ENCODE measurements at places on chromosomes 6 and 20.

DNA sequence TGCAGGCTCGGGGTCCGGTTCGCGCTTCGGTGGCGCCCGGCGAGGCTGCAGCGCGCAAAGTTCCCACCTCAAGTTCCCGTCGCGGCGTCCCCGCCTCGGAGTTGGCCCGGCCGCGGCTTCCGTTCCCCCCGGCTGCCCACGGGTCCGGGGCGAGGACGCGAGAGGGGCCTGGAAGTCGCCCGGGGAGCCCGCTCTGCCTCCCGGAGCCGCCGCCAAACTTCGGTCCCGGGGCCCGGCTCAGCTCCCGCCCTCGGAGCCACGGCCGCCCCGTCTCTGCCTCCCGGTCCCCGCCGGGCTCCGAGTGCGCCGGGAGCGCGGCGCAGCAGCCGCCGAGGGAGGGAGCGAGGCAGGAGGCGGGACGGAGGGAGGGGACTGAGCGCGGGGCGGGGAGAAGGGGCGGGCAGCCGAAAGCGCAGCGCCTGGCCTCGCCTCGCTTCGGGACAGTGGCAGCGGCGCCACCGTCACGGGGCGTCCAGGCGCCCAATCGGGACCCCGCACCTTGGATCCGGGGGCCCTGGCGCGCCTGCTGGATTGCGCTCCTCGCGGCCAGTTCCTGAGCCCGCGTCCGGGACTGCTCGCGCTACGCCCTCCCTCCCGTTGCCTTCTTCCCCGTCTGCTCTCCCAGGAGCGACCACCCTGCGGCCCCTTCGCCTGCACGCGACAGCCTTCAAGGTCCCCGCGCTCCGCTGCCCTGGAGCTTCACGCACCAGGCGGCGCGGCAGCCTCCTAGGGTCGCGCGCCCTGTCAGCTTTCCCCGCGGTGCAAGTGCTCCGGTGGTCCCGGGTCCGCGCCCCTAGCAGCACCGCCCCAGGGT, at the start of gene KCNG1:
TSS of gene KCNG1 (minus strand) at position 305 of the 814 bp plus-strand sequence. CDS start 12,769 bp downstream, outside the sequence.
- no peak for DNase-seq

GRCh38 chr20:37277253-37277593, 12.2 kb upstream of the MANBAL start:
- no peak for DNase-seq

DNA sequence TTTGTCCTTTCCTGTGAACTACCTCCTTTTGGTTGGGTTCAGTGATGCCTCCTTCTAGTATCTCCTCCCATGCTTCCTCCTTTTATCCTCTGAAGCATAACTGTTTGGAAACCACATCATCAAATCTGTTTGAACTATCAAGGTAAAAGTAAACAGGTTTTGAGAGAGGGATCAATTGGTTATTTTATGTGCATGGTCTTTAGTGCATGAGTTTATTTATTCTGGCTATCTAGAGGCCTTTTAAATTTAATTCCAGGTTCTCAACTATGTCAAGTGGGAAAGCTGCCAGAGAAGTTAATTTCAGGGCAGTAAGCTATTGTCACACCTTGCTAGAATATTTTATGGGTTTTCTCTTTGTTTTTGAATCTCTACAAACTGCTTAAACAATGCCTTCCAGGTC, 54.1 kb downstream of the WASF1 start:
- DNase-seq = no peak

DNA sequence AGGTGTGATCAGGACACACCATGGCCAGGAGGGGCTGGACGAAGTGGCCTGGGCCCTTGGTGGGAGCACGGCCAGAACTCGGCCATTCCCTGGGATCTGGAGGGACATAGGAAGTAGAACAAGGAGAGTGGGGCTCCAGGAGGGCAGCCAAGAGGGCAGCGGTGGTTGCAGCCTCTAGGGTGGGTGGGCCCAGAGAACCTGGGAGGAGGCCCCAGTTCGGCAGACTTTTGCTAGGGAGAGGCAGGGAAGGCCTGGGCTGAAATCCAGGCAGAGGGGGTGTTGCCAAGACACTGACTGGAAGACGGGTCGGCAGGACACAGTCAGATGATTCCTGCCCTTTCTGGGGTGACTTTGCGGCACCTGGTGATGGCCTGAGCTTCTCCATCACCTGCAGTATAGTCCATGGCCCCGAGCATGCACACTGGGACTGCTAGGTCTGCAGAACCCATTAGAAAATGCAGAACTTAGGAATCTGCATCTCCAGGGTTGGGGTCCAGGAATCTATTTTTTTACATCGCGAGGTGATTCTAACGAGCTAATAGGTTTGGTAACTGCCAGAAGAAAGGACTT, 224.8 kb downstream of the SYNDIG1 start:
- DNase-seq = no peak

DNA sequence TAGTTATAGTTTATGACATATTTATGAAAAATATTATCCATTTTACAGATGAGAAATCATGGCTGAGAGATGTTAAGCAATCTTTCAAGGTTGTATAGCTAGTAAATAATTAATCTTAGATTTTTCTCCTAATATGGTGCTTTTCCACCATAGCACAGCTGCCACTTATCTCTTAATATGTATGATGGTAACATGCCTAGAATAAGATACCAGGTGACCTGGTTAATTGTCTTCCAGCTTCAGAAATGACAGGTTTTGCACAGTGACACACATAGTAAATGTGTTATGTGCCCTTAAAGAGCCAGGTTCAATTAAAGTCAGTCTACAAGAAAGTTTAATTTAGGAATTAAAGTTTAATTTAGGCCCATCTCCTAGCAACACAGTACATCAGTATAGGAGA, 14.8 kb downstream of the TUBB2A start:
- no peak for DNase-seq

- DNase-seq = no peak
Measured at GRCh38 chr6:12024699-12025434, 12.8 kb downstream of the HIVEP1 start.

GRCh38 chr20:2104236-2104635, 2.6 kb downstream of the STK35 start:
- no peak for DNase-seq

DNA sequence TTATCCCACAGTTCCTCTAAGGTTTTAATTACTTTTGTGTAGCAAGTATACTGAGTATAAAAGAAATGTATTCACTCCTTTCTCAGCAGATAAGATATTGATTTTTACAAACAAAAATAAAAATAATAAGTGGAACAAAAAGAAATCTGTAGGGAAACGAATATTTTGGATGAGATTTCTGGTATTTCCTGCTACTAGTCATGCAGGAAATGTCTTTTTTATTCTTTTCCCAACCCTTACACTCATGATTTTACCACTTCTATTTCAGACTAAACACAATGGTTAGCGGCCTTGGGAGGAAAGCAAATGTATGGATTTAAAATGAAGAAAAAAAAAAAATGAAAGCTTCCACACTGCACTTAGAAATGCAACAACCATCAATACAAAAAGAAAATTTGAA, 580.5 kb upstream of the MARCKS start:
- DNase-seq = no peak

- DNase-seq = no peak
Measured at GRCh38 chr6:106474466-106474865, 113.9 kb downstream of the CRYBG1 start.

DNA sequence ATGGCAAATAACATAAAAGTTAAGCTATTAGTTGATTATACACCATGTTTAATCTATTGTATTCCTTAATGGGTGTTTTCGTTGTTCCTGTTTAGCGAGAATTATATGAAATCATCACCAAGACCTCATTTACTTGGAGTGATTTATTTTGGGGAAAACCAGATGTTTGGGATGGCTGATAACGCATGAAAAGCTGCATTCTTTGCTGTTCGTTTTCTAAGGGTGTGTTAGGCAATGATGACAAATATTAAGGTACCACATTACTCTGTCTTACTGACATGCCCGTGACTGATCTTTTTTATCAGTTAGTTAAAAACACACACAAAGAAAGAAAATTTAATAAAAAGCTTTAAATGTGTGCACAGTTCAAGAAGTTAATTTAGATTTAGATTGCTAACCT, 176.4 kb downstream of the ZFP64 start:
- no peak for DNase-seq

DNA sequence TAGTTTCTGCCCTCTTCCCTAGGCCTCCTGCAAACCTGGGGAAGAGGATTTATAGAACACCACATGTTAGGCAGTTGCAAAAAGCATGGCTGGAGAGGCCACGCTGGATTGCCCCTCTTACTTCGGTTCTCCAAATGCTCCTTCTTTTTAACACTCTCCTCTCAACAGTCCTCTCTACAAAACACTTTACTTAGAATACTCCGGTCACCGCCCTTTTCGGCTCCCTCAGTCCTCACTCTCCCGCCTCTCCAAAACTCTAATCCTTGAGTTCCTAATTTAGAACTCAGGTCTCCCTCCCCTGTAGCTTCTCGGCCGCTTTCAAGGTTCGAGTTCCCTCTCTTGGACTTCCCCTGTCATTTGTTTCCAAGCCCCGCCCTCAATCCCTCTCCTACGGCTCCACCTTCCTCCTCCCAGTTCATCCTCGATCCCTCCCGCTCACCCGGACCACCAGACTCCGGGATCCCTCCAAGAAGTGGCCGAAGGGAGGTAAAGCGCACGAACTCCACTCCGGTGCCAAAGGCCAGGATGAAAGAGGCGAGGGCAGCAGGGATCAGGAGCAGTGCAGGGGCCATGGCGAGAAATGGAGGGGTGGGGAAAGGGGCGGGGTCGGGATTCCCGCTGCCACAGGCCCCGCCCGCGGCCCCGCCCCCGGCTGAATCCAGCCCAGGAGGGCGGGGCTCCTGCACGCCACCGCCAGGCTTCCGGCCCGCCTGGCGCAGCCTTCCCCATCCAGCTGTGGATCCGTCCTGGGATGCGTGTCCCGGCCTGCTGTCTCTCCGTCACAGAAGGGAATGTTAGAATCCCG, at the start of gene NRM:
TSS of gene NRM (minus strand) at position 582 of the 805 bp plus-strand sequence. CDS start at position 572, 10 bp downstream.
- peak; percentile 36 for DNase-seq

GRCh38 chr6:137776786-137777686, 90.0 kb upstream of the TNFAIP3 start:
- no peak for DNase-seq

DNA sequence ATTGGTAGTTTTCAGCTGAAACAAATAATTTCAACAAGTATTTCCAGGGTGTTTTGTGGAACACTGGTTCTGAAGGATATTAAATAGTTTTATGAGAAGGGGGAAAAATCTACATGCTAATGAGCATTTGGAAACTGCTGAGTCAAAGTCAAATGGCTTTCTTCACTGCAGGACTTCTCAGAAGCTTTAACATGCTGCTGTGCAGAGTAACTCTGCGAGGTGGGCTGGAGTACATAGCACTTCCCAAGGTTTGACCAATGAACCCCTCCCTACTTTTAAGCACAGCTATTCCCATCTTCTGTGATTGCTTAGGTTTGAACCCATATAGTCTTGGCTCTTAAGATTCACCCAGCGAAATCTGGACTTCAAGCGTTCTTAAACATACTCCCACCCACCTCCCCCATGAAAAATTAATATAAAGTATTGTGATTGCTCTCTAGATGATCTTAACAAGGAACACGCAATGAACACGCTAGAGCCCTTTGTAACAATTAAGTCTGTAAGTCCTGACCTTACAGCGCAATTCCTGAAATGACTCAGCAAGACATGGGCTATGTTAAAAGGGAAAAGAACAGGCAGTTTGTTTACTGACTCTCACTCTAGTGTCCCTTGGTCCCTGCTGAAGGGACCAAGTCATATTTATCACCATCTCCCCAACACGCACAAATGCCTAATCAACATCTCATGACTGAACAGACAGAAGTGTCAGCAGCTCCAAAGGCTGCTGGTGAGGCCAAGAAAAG, 105.2 kb downstream of the NFATC2 start:
- no peak for DNase-seq

GRCh38 chr6:25602674-25602982, 49.4 kb upstream of the SCGN start:
- DNase-seq = no peak

DNA sequence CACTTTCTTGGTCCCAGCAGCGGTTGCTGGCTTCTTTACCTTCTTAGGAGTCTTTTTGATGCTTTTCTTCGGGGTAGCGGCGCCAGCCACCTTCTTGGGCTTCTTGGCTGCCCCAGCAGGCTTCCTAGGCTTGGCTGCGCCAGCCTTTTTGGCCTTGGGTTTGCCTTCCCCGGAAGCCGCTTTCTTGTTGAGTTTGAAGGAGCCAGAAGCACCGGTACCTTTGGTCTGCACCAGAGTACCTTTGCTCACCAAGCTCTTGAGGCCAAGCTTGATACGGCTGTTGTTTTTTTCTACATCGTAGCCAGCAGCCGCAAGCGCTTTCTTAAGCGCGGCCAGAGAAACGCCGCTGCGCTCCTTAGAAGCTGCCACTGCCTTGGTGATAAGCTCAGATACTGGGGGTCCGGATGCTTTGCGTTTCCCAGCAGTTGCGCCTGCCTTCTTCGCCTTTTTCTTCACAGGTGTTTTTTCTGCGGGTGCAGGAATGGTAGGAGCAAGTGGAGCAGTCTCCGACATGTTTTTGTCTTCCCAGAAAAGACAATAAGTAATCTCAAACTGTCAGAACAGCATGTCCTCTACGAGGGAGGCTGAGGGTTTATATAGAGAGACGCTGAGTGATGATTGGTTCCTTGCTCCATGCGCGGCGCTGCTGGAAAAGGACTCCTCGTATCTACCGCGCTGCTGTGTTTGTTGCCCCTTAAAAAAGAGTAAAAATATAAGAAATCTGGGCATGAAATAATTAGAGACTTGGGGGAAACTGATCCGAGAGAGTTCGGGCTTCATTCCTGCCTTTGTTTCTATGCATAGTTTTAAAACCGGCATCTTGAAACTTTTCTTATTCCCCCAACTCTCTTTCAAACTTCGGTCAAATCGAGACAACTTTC, 130.3 kb upstream of the BTN3A2 start:
- DNase-seq = peak; percentile 52

GRCh38 chr6:52534966-52535390, 41.9 kb downstream of the TRAM2 start:
- DNase-seq = no peak

DNA sequence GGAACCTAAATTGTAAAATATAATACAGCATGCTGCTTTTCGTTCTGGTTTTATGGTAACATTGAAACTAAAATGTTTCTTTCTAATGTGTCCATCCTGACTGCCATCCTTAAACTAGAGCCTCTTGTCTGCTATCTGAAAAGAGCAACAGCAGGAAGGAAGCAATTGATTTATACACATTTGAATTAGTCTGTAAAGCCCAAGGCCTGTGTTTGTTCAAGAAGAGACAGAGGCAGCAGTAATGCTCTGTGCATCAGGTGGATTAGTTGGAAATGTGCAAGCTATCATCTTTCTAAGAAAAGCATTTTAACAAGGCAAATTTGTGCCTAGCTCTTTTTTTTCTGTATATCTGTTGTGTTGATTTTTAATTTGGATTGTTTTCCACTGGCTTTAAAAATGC, 128.6 kb downstream of the SCAF8 start:
- no peak for DNase-seq

GRCh38 chr6:18424201-18424600, 37.1 kb downstream of the RNF144B start:
- DNase-seq = no peak
